Fibroblast of lung (primary cell): ENCODE measurements at places on chromosomes 7 and 10. TPM values are rescaled to one million over a fixed set of nuclear protein-coding genes. Genes with fewer than 3 reads are reported as not detected.
A peak's percentile ranks its signal among the peaks of the same experiment; 100 is the strongest.

Gene OPTN
- total RNA-seq: 99.6 and 156 TPM in 2 replicates

Gene GARIN1A
- total RNA-seq: 0.51 and 1.5 TPM in 2 replicates

Gene ADCK2
- 24.9 and 37.5 TPM in 2 replicates for total RNA-seq

Gene C7orf33
- total RNA-seq: not detected in 2 replicates

Gene CCDC3
- 0.26 and 0.33 TPM in 2 replicates for total RNA-seq

Gene ANXA8
- 0.26 TPM in 1 of 2 replicates, not detected in the other for total RNA-seq

Gene KNDC1
- 0.26 and 0.50 TPM in 2 replicates for total RNA-seq

GRCh38 chr10:58457761-58458616 is 54.7 kb upstream of the BICC1 start:
- DNase-seq: peak; percentile 100
- H3K27me3 ChIP-seq: no peaks in the 10 kb centered on the region
- no peaks in the 10 kb centered on the region for H3K36me3 ChIP-seq

DNA sequence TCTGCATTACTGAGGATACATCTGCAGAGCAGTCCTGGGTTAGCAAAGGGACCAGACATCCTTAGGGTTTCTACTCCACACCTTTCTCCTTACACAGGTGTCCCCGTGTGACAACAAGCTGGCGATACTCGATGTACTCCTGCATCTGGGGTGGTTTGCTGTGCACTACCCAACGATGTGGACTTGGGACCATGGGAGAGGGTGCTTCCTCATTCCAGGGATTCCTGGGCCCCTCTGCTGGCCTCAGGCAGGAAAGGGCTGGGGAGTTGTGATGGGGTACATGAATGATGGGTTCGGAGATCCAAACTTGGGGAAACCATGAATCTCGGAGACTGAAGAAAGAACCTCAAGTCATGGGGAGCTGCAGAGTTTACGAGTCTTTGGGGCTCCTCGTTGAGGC is 179.6 kb upstream of the GALNT17 start:
- H3K27ac ChIP-seq: no peak overlapping the region
- no peak overlapping the region for H3K4me3 ChIP-seq
- no peaks in the 10 kb centered on the region for H3K36me3 ChIP-seq
- H3K27me3 ChIP-seq: no peaks in the 10 kb centered on the region
- H3K4me1 ChIP-seq: no peaks in the 10 kb centered on the region

DNA sequence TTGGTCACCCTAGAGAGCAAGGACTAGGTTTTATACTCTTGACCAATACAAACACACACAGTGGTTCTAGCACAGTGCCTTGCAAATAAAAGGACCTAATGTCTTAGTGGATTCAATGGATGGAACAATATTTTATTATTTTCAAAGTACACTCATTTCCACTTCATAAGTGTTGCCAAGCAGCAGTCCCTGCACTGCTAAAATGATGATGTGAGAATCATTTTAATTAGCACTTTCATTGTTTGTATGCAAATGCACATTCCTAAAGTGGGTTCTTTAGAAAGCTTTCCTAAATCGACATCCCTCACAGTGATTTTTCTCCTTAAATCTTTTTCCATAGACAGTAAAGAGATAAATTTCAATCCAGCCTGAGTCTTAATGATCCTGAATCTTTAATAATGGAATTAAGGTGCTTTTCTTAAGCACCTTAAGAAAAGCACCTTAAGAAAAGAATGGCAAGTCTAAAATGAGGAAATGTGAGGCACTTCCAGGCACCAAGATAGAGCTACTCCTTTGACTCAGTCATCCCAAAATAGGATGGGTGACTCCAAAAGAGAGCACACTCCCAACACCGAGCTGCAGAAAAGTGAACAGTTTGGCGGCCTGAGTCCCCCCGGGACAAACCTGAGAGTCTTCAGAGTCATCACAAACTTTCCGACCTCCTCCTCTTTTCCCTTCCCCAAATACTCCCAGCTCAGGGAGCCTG is 84.5 kb downstream of the SORBS1 start:
- H3K4me1 ChIP-seq: no peaks in the 10 kb centered on the region
- H3K27me3 ChIP-seq: no peaks in the 10 kb centered on the region
- no peaks in the 10 kb centered on the region for H3K36me3 ChIP-seq
- H3K27ac ChIP-seq: no peak overlapping the region

DNA sequence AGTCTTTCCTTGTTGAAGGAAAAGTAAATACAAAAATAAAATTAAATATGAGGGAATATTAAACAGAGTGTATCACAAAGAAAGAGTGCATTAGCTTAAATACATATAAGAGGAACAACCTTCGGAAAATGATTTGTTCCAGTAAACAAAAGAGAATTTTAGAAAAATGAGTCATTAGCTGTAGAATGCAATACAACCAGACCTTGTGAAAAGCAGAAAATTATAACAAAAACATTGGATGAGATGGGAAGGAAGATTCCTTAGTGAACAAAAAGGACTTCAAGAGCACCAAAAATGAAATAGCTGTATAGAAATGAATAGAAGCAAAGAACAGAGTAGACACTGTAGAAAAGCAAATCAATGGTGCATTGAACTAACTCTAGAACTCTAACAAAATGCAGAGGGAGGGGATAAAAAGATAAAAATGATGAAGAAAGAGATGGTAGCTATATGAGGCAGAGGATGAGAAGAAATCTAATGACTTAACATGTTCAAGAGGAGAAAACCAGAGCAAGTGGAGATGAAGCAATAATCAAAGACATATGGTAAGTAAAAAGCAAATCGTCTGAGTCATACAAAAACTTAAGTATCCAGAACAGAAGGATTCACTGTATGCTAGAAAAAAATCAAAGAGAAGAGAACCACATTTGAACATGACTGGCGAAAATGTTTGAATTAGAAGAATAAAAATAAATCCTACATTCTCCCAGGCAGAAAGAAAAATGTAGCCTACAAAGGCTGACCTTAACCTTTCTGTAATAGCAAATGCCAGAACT is 190.5 kb downstream of the TMEM26 start:
- no peaks in the 10 kb centered on the region for H3K27me3 ChIP-seq
- DNase-seq: peak; percentile 78
- no peak overlapping the region for H3K27ac ChIP-seq
- no peaks in the 10 kb centered on the region for H3K36me3 ChIP-seq
- no peak overlapping the region for H3K4me3 ChIP-seq

DNA sequence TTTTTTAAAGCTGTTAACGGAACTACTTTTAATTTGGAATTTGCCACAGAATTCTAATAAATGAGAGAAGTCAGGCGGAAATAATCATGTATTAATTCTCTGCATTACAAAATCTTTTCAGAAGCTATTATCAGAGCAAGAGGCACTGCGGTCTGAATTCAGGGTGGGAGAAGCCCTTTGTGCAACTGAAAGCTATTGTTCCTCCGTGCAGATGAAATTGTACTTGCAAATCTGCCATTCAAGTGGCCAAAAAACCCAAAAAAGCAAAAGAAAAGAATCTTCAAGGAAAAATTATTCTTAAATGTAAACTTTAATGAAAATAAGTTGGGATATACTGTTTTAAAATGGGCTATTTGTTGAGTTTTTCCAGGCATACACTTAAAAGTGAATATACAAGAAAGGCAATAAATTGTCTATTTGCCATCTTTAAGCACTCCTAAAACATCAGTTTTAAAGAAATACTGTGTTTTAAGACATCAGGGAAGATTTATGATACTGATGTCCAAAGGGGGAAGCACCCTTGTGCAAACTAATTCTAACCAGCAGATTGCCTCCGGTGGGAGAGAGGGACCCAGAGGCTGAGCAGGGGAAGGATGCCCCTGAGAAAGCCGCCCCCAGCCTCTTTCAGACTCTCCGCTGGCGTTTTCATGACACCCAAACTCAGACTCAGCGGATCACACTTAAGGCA is 351.2 kb downstream of the DNAJB6 start:
- no peaks in the 10 kb centered on the region for H3K36me3 ChIP-seq
- H3K27me3 ChIP-seq: peaks cover 4% of the 10 kb centered on the region
- DNase-seq: no peak
- no peak overlapping the region for H3K4me3 ChIP-seq

GRCh38 chr7:104873401-104873800 is 140.6 kb upstream of the KMT2E start:
- no peak overlapping the region for H3K4me3 ChIP-seq
- no peaks in the 10 kb centered on the region for H3K27me3 ChIP-seq
- no peaks in the 10 kb centered on the region for H3K36me3 ChIP-seq

DNA sequence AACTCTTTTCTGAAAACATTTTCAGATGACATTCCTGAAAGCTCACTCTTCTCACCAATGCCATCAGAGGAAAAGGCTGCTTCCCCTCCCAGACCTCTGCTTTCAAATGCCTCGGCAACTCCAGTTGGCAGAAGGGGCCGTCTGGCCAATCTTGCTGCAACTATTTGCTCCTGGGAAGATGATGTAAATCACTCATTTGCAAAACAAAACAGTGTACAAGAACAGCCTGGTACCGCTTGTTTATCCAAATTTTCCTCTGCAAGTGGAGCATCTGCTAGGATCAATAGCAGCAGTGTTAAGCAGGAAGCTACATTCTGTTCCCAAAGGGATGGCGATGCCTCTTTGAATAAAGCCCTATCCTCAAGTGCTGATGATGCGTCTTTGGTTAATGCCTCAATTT is 16.5 kb downstream of the ANLN start:
- DNase-seq: no peak
- peaks cover 2% of the 10 kb centered on the region for H3K4me1 ChIP-seq
- H3K27me3 ChIP-seq: no peaks in the 10 kb centered on the region
- H3K36me3 ChIP-seq: peaks cover 4% of the 10 kb centered on the region
- no peak overlapping the region for H3K27ac ChIP-seq

DNA sequence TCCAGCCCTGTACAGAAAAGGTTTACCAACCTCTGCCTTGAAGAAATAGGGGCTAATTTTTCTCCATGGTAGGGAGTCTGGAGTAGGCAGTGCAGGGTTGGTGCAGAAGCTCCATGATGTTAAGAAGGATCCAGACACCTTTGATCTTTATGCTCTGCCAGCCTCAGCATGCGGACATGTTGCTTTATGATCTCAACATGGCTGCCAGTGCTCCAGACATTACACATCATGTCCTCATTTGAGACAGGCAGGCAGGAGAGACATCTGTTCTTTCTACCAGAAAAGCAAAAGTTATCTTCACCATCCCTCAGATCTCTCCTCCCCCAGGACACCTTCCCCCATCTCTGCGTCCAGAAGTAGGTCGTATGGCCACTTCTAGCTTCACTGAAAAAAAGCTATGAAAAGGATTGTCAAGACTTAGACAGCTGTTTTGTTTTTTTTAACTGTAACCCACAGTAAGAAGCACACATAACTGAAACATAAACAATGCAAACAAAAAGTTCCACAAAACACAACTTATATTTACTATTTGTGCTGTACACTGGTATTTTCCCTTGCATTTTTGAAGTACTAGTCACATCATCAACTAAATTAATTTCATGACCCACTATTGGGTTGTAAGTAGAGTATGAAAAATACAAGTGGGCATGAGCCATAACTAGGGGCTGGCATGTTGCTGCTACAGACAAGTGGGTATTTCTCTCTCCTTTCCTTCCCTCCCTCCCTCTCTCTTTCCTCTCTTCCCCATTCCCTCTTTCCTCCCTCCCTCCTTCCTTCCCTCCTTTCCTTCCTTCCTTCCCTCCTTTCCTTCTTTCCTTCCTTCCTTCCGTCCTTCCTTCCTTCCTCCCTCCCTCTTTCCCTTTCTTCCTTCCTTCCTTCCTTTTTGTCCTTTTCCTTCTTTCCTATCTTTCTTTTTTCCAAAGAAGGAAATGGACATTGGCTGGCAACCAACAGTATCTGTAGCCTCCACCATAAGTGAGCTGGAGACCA is 2.6 kb upstream of the RASSF4 start:
- H3K4me1 ChIP-seq: peaks cover 7% of the 10 kb centered on the region
- no peaks in the 10 kb centered on the region for H3K36me3 ChIP-seq
- no peak overlapping the region for H3K27ac ChIP-seq
- no peak for DNase-seq
- no peak overlapping the region for H3K4me3 ChIP-seq
- H3K27me3 ChIP-seq: no peaks in the 10 kb centered on the region

- no peaks in the 10 kb centered on the region for H3K27me3 ChIP-seq
- no peak overlapping the region for H3K27ac ChIP-seq
- no peak overlapping the region for H3K4me3 ChIP-seq
- H3K36me3 ChIP-seq: no peaks in the 10 kb centered on the region
- no peak for DNase-seq
Observed at GRCh38 chr7:137408126-137408525, 64.6 kb upstream of the PTN start.

- H3K27me3 ChIP-seq: no peaks in the 10 kb centered on the region
- H3K27ac ChIP-seq: no peak overlapping the region
- DNase-seq: no peak
- no peaks in the 10 kb centered on the region for H3K36me3 ChIP-seq
Observed at GRCh38 chr10:21279217-21279575, 246.3 kb downstream of the SKIDA1 start.

DNA sequence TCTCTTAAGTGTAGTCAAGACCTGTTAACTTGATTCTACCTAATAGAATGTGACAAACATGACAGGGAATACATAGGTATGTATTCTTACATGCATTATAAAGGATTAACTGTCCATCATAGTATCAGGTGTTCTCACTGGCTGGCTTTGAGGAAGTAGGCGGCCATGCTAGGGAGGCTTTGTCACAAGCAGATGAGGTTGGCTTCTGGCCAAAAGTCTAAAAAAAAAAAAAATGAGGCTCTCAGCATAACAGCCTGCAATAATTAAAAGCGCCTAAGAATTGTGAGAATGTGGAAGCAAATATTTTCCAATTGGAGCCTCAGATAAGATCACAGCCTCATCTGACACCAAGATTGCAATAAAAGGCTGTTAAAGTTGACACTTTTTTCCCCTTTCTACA is 1256.8 kb upstream of the SORCS1 start:
- DNase-seq: no peak
- H3K27ac ChIP-seq: no peak overlapping the region
- H3K27me3 ChIP-seq: no peaks in the 10 kb centered on the region
- H3K4me1 ChIP-seq: no peaks in the 10 kb centered on the region

- H3K4me3 ChIP-seq: no peak overlapping the region
- H3K27me3 ChIP-seq: no peaks in the 10 kb centered on the region
- H3K36me3 ChIP-seq: no peaks in the 10 kb centered on the region
Observed at GRCh38 chr7:8035647-8036518, 67.3 kb downstream of the GLCCI1 start.

DNA sequence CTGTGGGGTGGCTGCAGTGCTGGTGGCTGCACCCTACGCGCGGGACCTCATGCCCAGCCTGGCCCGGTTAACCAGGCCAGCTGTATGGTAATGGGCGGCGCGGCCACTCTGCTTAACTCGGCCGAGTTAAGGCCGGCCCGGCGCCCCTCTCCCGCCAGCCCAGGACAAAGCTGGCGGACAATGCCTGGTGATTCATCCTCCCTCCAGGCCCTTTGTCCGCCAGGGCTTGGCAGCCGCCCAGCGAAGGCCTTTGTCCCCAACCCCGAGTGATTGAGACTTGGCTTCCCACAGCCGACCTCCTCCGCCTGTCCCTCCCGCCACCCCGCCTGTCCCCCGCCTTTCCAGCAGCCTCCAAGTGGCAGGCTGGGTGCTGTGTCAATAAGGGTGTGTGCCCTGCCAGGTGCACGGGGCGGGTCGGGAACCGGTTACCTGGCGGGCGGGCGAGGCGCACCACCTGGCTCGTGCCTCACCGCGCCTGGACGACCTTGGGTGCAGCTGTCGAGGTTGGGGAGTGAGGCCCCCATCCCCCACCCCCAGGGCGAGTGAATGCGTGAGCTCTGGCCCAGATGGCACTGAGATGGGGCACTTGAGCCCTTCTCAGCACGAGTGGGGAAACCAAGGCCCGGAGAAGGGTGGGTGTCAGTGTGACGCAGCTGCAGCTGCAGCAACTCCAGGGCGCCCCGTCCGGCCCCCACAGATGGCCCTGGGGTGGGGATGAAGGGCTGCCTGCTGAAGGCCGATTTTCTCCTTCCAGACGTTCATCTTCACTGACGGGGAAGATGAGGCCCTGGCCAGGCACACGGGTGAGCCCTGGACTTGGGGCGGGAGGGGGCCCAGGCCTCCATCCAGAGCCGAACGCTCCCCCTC is 4.6 kb downstream of the LFNG start:
- H3K4me1 ChIP-seq: peaks cover 16% of the 10 kb centered on the region
- no peaks in the 10 kb centered on the region for H3K36me3 ChIP-seq
- H3K27me3 ChIP-seq: no peaks in the 10 kb centered on the region
- DNase-seq: peak; percentile 81
- no peak overlapping the region for H3K27ac ChIP-seq
